NCI-H2107 (cell line): ENCODE measurements at places on chromosomes 11 and 22.

GRCh38 chr11:69251057-69251393 lies 42.9 kb upstream of the MYEOV start:
- no peak for DNase-seq

- DNase-seq, result no peak
These were observed 20.6 kb downstream of the APOBEC3H start for GRCh38 chr22:39117585-39118191.

DNA sequence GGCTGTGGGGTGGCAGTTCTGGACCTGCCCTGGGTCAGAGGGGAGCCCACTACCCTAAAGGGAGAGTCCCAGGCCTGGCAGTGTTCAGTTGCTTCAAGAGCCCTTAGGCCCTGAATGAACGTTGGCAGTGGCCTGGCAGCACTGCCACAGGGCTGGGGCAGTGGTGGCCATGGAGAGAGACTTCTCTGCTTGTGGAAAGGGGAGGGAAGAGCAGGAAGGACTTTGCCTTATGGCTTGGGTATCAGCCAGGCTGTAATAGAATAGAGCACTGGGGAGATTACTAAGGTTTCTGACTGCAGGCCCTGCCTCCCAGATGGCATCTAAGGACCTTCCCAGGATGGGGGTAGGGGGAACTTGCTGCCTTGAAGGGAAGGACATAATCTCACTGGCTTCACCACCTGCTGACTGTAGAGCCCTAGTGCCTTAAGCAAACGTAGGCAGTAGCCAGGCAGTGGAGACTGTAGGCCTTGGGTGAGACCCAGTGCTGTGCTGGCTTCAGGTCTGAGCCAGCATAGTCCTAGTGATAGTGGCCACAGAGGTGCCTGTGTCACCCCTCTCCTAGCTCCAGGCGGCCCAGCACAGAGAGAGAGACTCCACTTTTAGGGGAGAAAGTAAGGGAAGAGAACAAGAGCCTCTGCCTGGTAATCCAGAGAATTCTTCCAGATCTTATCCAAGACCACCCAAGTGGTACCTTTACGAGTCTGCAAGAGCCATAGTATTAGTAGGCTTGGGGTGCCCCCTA lies 27.6 kb downstream of the PLA2G6 start:
- DNase-seq, result no peak

DNA sequence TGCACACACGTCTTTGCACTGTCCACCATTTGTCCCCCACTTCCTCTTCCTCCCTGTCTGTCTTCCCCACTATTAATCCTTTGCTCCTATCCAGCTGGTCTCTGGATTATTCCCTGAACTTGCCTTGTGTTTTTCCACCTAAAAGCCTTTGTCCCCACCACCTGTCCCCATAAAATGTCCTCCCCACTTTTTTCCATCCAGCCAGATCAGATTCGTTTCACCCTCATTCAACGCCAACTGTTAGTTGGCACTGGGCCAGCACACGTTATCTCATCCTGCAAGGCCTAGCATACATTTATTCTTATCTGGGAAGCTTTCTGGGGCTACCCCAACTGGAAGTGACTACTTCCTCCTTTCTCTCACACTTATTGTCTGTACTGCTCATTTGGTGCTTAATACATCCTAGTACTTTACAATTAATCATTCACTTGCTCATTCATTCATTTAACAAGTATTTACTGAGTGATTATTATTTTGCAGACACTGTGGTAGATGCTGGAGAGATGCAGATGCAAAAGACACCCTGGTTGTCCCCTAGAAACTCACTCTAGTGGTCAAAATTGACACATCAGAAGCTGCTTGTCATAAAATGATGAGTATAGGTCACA lies 96.2 kb downstream of the RASSF10 start:
- DNase-seq, result peak; percentile 27

- DNase-seq, result no peak
These were observed 1024.1 kb downstream of the LRRC4C start for GRCh38 chr11:40435344-40435743.

DNA sequence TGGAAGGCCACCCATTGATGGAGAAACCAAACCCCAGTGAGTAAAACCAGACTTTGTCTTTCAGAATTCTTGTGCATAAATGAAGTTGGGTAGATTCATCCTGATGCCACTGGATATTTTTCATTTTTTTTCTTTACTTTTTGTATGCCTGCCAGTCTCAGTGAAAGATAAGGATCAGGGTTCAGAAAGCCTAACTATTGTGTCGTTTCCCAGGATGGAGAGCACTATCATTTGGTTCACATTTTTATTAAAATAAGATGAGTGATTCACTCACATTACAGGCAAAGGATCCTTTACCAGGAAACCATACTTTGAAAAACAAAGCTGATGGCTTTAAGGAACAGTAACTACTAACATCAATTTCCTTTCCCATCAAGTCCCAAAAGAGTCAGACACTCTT lies 52.0 kb downstream of the ARFGAP2 start:
- no peak for DNase-seq

GRCh38 chr11:77140231-77140851 lies 12.3 kb downstream of the MYO7A start:
- DNase-seq, result no peak

DNA sequence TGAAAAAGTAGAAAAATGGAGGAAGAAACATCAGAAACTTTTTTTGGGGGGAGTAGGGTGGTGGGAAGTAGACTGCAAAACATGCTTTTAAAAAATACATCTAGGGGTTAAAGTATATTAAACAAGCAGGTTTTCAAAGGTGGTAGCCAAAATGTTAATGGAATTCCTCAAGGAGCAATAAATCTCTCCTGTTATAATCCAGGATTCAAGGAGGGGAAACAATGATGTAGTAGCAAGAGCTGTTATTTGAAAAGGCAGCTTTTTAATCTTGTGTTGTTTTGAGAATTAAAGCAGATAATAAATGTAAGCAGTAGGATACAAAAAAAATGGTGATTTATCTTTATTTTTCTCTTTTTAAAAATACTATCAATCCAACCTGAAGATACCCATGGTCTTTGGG lies 736.5 kb upstream of the CCDC90B start:
- DNase-seq, result no peak

DNA sequence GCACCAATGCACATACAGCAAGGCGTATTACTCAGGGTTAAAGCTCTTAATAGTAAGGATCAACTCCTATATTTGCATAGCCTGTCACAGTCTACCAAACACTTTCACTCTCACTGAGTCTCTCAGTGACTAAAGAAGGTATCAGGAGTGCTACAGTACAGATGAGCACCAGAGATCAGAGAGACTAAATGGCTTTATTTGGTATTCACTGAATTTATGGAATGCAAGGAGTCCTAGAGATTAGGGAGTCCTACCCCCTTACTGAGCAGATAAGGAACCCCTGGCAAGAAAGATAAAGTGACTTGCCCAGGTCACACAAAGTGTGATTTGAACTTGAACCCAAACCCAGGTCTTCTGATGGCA lies 396.4 kb upstream of the CCDC90B start:
- DNase-seq, result no peak

DNA sequence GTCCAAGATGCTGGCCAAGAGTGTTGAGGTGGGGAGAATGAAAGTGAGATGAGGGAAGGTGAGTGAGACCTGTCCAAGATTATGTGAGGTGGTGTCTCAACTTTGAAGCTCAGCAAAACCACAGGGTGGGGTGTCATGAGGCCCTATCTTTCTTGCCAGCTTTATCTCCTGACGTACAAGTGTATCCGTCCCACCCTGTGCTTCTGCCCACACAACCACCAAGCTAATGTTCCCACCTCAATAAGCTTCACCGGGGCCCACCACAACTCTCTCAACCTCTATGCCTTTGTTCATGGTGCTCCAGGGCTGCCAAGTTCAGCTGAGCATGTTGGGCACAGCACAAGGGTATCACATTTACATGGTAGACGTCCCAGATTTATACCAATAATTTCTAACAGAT lies 7.1 kb upstream of the TPST2 start:
- no peak for DNase-seq

GRCh38 chr11:46012185-46012584 lies 89.7 kb downstream of the LARGE2 start:
- DNase-seq, result no peak

DNA sequence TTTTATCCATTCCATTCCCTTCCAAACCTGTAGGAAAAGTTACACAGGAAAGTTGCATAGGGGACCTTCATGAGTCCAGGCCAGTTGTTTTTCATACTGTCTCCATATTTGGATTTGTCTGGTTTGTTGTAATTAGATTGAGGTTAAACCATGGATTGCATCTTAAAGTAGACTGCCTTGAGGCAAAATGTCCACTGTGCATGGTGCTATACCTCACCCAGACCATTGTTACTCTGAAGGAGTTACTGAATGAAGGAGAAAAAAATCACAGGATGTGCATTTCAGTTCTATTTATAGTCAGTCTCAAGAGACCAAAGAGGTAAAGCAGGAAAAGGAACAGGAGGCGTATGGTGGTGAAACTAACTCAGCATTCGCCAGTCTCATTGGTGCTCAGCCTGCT lies 29.6 kb upstream of the L3MBTL2 start:
- no peak for DNase-seq
